Activated naive CD4-positive, alpha-beta T cell treated with anti-CD3 and anti-CD28 coated beads for 36 hours (primary cell): ENCODE measurements at places on chromosomes 16 and 17. TPM values are rescaled to one million over a fixed set of nuclear protein-coding genes. Genes with fewer than 3 reads are reported as not detected.

Gene RNF222
- 0.07 TPM for total RNA-seq

Gene FDXR
- total RNA-seq, result 67.6 TPM

Gene PDE6G
- total RNA-seq, result 0.89 TPM

Gene NFATC2IP
- total RNA-seq, result 58.9 TPM

Gene ITGB3
- total RNA-seq, result not detected

Gene APPBP2
- 16.5 TPM for total RNA-seq

Gene NPIPA5
- total RNA-seq, result 14.2 TPM

DNA sequence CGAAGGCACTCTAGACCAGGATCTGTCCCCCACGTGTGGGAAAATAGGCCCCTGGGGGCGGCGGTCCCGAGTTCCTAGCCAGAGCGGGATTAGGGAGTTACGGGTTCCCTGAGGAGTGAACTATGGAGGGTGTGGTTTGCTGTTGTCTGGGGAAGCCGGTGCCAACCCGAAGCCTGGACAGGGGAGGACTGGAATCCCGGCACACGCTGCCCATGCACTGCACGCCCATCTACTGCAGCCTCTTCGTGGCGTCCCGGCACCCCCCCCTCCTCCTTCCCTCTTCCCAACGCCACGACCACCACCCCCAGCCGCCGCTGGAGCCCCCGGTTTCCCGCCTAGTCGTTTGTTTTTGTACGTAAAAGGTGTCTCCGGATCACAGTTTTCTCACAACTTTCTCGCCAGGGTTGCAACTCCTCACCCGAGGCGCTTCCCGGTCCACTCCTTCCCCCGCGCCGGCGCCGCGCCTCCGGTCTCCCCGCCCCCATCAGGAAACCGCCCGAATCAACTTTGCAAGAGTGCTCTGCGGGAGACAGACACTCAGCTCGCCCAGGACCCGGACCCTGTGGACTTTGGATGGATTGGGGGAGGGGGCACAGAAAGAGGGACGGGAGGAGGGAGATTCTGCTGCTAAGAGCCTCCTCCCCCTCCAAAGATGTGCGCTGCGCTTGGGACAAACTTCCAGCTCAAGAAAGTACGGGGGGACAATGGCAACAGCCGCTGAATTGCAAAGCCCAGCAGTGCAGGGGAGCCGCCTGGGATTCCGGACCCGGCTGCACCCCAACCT, 1.4 kb upstream of the LHX1 start:
- H3K4me1 ChIP-seq, result peaks cover 69% of the 10 kb centered on the region
- DNase-seq, result no peak
- peak overlapping the region; percentile 41 for H3K4me3 ChIP-seq
- no peak overlapping the region for H3K27ac ChIP-seq
- peaks cover 89% of the 10 kb centered on the region for H3K27me3 ChIP-seq
- H3K36me3 ChIP-seq, result no peaks in the 10 kb centered on the region

- no peak overlapping the region for H3K4me3 ChIP-seq
- H3K27ac ChIP-seq, result no peak overlapping the region
- peaks cover 60% of the 10 kb centered on the region for H3K27me3 ChIP-seq
- no peak for DNase-seq
Measured at GRCh38 chr17:49505854-49506253, 10.8 kb downstream of the NGFR start.

DNA sequence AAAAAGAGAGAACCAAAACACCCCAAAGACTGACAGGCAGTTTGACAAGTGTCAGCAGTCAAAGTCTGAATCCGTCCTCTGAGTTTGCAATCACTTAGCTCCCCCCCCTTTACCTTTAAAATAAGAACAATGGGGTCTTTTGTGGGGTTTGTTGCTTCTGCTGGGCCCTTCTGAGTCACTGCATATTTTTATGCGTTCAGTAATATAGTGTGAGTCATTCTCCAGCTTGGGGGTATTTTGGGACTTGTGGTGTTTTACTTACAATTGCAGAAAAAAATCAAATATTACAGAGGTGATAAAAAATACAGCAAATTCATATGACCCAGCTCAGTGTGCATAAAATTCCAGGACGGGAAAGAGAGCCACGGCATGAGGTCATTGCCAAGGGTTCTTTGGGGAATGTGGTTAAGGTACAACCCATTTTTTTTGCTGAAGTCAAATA, 120.1 kb downstream of the CYLD start:
- H3K27ac ChIP-seq, result no peak overlapping the region
- H3K4me1 ChIP-seq, result no peaks in the 10 kb centered on the region
- no peak for DNase-seq
- H3K4me3 ChIP-seq, result no peak overlapping the region
- no peaks in the 10 kb centered on the region for H3K27me3 ChIP-seq

GRCh38 chr16:13397126-13397525, 495.7 kb downstream of the SHISA9 start:
- no peaks in the 10 kb centered on the region for H3K27me3 ChIP-seq
- H3K4me1 ChIP-seq, result no peaks in the 10 kb centered on the region
- H3K36me3 ChIP-seq, result no peaks in the 10 kb centered on the region
- H3K4me3 ChIP-seq, result no peak overlapping the region
- no peak overlapping the region for H3K27ac ChIP-seq

DNA sequence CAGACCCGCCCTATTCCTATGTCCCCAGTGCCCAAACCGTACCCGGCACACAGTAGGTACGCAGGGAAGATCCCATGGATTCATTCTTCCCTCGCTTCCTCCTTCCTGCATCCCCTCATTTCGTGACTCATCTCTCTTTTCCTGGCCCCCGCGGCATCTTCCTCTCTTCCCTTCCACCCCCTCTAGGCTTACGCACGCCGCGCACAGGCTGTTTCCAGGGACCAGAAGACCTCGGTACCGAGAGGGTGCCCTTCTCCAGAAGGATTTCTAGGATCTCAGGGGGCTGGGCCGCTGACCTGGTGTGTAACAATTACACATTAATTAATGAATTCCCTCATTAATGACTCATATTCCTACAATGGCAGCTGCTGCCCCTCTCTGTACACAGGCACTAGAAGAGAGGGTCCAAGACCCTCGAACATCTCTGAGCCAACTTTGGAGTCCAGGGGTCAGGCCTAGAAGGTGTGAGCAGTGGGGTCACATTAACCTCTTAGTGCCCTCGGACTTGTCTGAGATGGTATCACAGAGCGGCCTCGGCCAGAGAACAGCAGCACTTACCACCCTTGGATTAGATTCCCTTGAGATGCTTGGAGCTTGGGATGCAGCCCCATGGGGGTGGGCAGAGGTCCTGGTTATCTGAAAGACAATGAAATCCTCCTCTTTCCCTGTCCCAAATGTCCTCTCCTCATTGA, 16.8 kb upstream of the PLLP start:
- H3K36me3 ChIP-seq, result no peaks in the 10 kb centered on the region
- H3K27me3 ChIP-seq, result peaks cover 2% of the 10 kb centered on the region
- peaks cover 8% of the 10 kb centered on the region for H3K4me1 ChIP-seq
- H3K27ac ChIP-seq, result no peak overlapping the region
- H3K4me3 ChIP-seq, result peak overlapping the region; percentile 15

- no peaks in the 10 kb centered on the region for H3K36me3 ChIP-seq
- no peaks in the 10 kb centered on the region for H3K4me1 ChIP-seq
- peaks cover 9% of the 10 kb centered on the region for H3K27me3 ChIP-seq
Measured at GRCh38 chr16:47787696-47788095, 326.6 kb downstream of the PHKB start.

DNA sequence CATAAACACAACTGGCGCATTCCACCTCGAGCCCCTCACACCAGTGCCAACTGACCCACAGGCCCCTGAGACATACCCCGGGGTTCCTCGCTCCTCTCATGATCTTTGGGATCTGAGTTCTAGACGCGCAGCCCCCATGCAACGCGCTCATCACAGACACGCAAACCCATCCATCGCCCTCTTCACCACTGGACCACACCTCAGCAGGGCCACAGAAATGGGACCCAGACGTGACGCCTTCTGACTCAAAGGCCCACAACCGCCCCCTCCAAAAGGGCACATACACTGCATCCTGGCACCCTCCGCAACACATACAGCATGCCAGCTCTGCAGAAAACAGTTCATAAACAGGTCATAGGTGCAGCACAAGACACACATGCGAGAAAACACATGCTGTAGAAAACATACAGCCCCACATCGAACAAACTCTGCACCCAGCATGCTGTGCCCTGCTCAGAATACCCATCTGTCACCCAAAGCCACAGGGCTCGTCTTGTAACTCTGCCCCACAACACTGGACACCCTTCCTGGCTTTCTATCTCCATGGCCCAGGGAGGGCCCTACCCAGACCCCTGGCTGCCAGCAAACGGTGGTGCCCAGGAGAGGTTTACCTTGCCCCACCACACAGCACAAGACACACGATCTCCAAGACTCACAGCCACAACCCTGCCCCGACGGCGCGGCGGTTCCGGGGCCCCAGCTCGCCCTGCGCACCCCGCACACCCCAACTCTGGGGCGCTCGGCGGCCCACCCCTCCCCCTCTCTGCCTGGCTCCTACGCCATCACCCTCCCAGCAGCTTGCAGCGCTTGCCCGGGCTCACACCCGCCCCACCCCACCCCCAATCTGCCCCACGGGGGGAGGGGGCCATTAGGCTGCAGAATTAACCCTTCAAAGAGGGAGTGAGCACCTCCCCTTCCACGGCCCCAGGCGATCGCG, 887 bp downstream of the ZBTB4 start:
- H3K36me3 ChIP-seq, result peaks cover under 1% of the 10 kb centered on the region
- H3K4me1 ChIP-seq, result peaks cover 66% of the 10 kb centered on the region
- DNase-seq, result peak; percentile 67
- H3K27me3 ChIP-seq, result no peaks in the 10 kb centered on the region

DNA sequence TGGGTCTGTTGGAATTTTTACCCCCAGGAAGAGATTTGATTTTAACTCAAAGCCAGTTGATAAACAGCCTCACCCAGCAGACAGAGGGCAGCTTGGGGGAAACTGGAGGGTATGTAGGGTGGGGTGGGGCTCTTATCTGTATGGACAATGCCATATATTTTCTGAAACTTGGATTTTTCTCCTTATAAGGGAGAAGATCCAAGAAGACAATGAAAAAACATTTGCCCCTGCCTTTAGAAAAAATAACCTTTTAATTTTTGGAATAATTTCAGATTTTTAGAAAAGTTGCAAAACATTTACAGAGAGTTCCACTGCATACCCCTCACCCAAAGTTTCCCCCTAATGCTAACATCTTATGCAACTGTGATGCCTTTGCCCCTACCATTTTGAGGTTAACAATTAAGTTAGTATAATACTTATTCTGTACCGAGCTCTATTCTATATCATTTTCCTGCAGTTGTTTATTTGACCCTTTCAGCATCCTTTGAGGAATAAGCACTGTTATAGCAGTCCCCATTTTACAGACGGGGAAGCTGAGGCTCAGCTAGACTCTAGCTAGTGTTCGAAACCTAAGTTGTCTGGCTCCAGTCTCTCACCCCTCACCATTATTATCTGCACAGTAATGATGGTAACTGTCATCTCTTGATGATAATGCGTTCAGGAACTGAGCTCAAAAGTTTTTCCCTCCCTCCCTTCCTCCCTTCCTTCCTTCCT, 66.4 kb downstream of the PRKCB start:
- H3K27me3 ChIP-seq, result no peaks in the 10 kb centered on the region
- H3K4me1 ChIP-seq, result peaks cover 51% of the 10 kb centered on the region
- no peak overlapping the region for H3K4me3 ChIP-seq
- H3K36me3 ChIP-seq, result no peaks in the 10 kb centered on the region

DNA sequence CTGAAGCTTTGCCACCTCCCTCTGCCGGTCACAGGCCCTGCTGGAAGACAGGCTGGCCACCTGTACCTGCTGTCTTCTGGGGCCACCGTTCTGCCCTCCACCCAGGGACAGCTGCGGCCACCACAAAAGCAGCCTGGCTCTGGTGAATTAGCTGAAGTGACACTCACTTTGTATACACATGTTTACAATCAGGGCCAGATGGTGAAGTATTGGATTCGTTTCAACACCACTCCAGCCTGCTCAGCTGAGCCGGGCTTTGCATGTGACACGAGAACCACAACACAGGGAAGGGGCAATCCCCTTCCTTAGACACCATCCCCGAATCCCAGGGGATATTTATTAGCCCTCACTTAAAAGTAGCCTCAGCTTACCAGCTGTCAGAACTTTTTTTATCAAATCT, 191.5 kb upstream of the RPL38 start:
- H3K36me3 ChIP-seq, result no peaks in the 10 kb centered on the region
- peaks cover 4% of the 10 kb centered on the region for H3K27me3 ChIP-seq
- H3K4me3 ChIP-seq, result no peak overlapping the region
- no peak overlapping the region for H3K27ac ChIP-seq
- peaks cover 7% of the 10 kb centered on the region for H3K4me1 ChIP-seq
